Osteoblast (primary cell): ENCODE measurements at places on chromosomes 11 and 22. TPM values are rescaled to one million over a fixed set of nuclear protein-coding genes. Genes with fewer than 3 reads are reported as not detected.

- no peak overlapping the region for H3K4me3 ChIP-seq
- H3K27me3 ChIP-seq: no peaks in the 10 kb centered on the region
- H3K4me1 ChIP-seq: no peaks in the 10 kb centered on the region
Measured at GRCh38 chr22:35335936-35336781, 36.5 kb downstream of the TOM1 start.

GRCh38 chr22:37887584-37888378, 18.3 kb upstream of the MICALL1 start:
- H3K36me3 ChIP-seq: peaks cover 38% of the 10 kb centered on the region
- no peak overlapping the region for H3K4me3 ChIP-seq
- H3K4me1 ChIP-seq: peaks cover 19% of the 10 kb centered on the region
- H3K27me3 ChIP-seq: no peaks in the 10 kb centered on the region
- no peak overlapping the region for H3K27ac ChIP-seq

DNA sequence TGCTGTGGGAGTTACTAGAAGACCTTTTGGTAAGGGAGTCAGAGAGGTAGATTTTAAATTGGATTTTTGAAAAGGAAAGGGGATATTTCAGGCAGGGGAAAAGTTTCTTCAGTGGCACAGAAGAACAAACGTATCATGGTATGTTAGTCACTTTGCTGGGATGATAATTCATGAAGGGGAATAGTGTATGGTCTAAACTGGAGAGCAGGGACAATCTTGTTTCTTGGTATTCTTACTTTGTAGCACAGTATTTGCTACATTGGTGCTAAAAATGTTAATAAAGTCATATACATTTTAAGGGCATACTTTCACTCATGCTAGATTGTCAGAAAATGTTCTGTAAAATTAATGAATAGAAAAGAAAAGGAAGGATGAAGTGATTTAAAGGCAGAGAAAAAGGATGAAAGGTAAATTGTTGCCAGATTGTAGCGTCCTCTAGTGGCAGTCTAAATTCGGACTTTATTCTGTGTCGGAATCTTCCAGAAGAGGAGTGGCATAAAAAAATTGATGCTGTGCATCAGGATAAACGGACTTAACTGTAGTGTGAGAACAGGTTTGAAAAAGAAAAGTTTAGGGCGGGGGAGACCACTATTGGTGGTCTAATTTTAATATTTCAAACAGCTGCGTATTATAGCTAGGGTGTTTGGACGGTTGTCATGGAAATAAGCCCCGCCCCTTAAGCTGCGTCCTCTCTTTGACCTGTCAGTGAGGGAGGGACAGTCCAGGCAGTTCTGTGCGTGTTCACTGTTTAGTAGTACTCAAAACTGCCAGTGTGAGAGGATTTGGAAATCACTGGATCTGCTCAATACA, at the start of gene BCO2:
TSS of gene BCO2 (plus strand) at position 724 of the 810 bp plus-strand sequence. CDS start 90 bp downstream, outside the sequence.
- peak; percentile 79 for DNase-seq
- H3K27ac ChIP-seq: peak within 1 kb of the TSS; percentile 64

DNA sequence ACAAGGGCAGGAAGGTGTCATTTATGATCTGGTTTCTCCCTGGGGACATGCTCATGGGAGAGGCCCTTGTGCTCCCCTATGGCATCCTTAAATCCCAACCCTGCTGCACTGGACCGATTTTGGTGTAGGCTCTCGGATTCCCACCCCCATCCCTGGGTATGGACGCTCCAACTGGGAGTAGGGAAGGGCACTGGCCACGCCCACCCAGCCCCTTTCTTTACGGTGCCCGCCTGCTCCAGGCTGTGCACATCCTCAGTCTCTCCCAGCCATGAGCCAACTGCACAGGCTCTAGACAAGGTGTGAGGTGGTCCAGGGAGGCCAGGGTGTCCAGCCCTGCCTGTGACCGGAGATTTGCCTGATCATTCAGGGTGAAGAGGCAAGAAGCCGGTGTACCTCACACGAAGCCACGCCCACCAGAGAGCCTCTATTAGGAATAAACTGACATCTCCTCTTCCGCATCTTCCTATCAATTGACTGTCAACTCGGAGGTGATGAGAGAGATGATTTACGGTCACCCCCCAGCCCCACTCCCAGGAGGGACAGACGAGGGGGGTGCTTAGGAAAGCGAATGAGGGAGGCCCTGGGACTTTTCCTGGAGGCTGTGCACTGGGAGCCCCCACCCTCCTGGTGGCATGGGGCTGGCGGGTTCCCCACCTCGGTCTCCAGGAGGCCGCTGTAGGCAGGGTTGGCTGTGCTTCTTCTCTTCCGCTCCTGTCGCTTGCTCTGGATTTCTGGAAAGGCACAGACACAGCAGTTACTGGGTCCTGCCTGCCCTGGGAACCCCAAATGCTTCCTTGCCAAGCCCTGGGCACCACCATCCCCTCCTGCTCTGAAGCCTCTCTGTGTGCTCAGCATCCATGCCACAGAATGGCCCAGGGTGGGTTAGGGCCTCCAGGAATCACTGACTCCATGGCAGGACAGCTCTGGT, 116.7 kb downstream of the PHF21B start:
- H3K4me3 ChIP-seq: no peak overlapping the region
- H3K27me3 ChIP-seq: no peaks in the 10 kb centered on the region
- no peak overlapping the region for H3K27ac ChIP-seq
- H3K36me3 ChIP-seq: no peaks in the 10 kb centered on the region

- peak; percentile 21 for DNase-seq
- no peak overlapping the region for H3K27ac ChIP-seq
- no peaks in the 10 kb centered on the region for H3K36me3 ChIP-seq
- no peaks in the 10 kb centered on the region for H3K4me1 ChIP-seq
- H3K27me3 ChIP-seq: no peaks in the 10 kb centered on the region
Measured at GRCh38 chr11:81658722-81659121, 1074.9 kb downstream of the FAM181B start.

DNA sequence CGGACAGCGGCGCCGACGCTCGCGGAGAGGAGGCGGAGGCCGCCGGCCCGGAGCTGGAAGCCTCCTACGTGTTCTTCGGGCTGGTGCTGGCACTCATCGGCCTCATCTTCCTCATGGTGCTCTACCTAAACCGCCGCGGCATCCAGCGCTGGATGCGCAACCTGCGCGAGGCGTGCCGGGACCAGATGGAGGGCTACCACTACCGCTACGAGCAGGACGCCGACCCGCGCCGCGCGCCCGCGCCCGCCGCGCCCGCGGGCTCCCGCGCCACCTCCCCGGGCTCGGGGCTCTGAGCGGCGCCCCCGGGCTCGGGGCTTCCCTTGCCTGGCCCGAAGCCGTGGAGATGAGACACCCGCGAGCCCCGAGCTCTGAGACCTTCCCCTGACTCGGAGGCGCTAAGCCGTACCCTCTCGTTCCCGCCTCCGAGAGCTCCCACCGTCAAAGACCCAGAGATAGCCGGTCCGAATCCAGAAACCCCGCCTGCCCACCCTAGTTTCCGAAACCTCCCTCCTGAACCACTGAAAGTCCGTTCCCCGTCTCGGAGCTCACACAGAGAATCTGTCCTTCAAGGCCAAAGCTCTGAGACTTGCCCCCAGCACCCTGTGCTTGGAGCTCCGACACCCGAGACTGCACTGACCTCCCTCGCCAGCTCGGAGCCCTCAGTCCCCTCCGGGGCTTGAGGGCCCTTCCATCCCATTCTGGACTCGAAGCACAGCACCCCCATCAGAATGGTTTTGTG, 1.5 kb downstream of the TPBGL start:
- DNase-seq: peak; percentile 45
- H3K4me3 ChIP-seq: peak overlapping the region; percentile 68
- H3K4me1 ChIP-seq: no peaks in the 10 kb centered on the region
- H3K27me3 ChIP-seq: peaks cover 67% of the 10 kb centered on the region
- no peaks in the 10 kb centered on the region for H3K36me3 ChIP-seq
- H3K27ac ChIP-seq: no peak overlapping the region

- no peaks in the 10 kb centered on the region for H3K27me3 ChIP-seq
- no peaks in the 10 kb centered on the region for H3K4me1 ChIP-seq
- no peak for DNase-seq
- peaks cover 40% of the 10 kb centered on the region for H3K36me3 ChIP-seq
- H3K4me3 ChIP-seq: no peak overlapping the region
- no peak overlapping the region for H3K27ac ChIP-seq
Measured at GRCh38 chr11:119282495-119282894, 34.4 kb downstream of the MCAM start.

DNA sequence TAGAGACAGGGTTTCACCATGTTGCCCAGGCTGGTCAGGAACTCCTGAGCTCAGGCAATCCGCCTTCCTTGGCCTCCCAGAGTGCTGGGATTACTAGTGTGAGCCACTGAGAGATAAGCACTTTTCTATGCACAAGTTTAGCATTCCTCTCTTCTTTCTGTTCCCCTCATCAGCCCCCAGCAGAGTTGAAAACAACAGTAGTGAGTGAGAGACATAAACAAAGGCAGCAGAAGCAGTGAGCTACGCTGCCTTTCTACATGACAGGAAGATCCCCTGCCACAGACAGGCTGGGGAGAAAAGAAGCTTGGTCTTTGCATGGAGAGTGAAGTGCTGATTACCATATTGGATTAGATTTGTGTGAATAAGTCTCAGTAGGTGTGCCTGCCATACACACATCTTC, 392.0 kb upstream of the KIRREL3 start:
- H3K4me3 ChIP-seq: no peak overlapping the region
- no peak overlapping the region for H3K27ac ChIP-seq
- no peaks in the 10 kb centered on the region for H3K36me3 ChIP-seq
- no peaks in the 10 kb centered on the region for H3K27me3 ChIP-seq
- no peaks in the 10 kb centered on the region for H3K4me1 ChIP-seq

DNA sequence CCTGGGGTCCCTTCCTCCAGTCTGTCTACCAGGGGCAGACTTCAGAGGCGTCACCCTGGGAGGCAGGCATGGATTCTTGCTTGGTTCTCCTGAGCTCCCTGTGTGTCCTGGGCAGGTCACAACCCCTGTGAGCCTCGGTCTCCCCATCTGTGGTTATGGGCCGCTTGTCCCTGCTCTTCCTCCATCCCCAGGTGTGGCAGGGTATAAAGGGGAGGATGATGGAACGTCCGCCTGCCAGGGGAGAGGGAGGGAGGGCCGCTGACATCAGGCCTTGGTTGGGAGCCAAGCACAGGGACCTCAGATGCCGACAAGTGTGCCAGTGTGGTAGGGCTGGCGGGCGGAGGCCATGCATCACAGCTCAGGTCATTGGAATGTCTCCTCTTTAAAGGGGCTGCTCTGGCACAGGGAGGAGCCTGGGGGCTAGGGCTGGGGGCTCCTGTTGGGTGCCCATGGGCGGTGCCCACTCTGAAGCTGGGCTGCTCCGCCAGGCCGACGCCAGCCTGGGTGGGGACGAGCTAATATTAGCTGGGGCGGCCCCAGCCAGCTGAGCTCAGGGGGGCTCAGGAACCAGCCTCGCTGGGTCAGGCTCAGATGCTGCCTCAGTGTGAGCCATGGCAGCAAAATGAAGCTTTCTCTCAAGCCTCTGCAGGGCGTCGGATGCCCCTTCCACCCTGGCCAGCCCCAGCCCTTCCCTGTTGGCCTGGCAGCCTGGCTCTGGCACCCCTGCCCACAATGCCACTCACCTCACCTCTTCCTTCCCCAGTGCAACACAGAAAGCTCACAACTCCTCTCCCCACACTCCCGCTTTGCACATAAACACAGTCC, 12.8 kb downstream of the KCNC1 start:
- no peak overlapping the region for H3K27ac ChIP-seq
- H3K4me3 ChIP-seq: no peak overlapping the region
- peaks cover 11% of the 10 kb centered on the region for H3K27me3 ChIP-seq
- peak; percentile 54 for DNase-seq
- H3K36me3 ChIP-seq: no peaks in the 10 kb centered on the region
- peaks cover 6% of the 10 kb centered on the region for H3K4me1 ChIP-seq

GRCh38 chr11:33542921-33543320, 157.7 kb downstream of the C11orf91 start:
- peaks cover 34% of the 10 kb centered on the region for H3K4me1 ChIP-seq
- H3K36me3 ChIP-seq: no peaks in the 10 kb centered on the region
- H3K27me3 ChIP-seq: no peaks in the 10 kb centered on the region
- no peak overlapping the region for H3K4me3 ChIP-seq

- H3K27me3 ChIP-seq: peaks cover 3% of the 10 kb centered on the region
- no peak overlapping the region for H3K4me3 ChIP-seq
- H3K4me1 ChIP-seq: no peaks in the 10 kb centered on the region
- H3K36me3 ChIP-seq: no peaks in the 10 kb centered on the region
Measured at GRCh38 chr11:17602105-17603001, 55.3 kb downstream of the OTOG start.

DNA sequence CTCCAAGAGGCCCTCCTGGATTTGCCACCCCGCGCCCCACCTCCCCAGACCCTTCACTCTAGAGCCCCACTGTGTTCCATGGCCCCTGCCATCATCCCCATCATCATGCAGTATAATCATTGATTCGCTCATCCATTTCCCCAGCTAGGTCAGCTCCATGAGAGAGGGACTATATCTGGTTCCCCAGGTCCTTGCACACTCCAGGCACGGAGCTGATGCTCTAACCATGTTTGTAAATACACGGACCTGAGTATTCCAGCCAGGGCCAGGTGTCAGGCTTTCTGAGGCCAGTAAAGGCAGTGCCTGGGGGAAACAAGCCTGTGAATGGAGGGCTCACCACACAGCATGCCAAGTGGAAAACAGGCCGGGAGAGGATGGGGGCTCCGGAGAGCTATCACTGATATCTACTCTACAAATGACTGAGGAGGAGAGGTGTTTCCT, 27.1 kb upstream of the OAF start:
- H3K4me3 ChIP-seq: no peak overlapping the region
- H3K36me3 ChIP-seq: no peaks in the 10 kb centered on the region
- H3K27me3 ChIP-seq: peaks cover 3% of the 10 kb centered on the region
- peaks cover 5% of the 10 kb centered on the region for H3K4me1 ChIP-seq
- peak; percentile 19 for DNase-seq

GRCh38 chr22:44668190-44668885, 33.7 kb upstream of the PRR5 start:
- no peak overlapping the region for H3K27ac ChIP-seq
- peak; percentile 81 for DNase-seq
- H3K4me1 ChIP-seq: no peaks in the 10 kb centered on the region
- H3K4me3 ChIP-seq: peak overlapping the region; percentile 56
- no peaks in the 10 kb centered on the region for H3K36me3 ChIP-seq

DNA sequence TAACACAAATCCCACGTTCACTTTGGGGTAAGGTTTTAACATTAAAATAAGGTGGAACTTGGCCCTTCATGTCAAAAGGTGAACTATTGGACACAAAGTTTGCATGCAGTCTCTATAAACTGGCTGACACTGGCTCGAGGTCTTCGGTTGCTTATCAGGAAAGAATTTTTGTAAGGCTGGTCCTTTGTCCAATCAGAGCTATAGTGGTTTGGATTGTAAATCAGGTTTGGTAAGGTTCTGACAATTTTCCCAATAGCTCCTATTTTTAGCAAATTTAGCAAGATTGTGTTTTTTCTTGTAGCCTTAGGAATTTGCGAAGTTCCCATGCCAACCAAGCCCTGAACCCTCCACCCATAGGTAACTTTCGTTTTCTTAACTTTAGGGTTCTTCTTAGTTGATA, 17.6 kb upstream of the MED17 start:
- no peaks in the 10 kb centered on the region for H3K27me3 ChIP-seq
- peaks cover 8% of the 10 kb centered on the region for H3K36me3 ChIP-seq
- no peak for DNase-seq
- H3K27ac ChIP-seq: no peak overlapping the region

NLRP6 gene
- not detected in 2 replicates for total RNA-seq

INS gene
- not detected in 2 replicates for total RNA-seq

CLCF1 gene
- total RNA-seq: 6.2 and 6.9 TPM in 2 replicates

MYOD1 gene
- total RNA-seq: not detected in 2 replicates

BCO2 gene
- 0.72 and 2.4 TPM in 2 replicates for total RNA-seq

DDIAS gene
- total RNA-seq: 1.5 and 1.8 TPM in 2 replicates

CYTH4 gene
- total RNA-seq: 0.59 and 0.72 TPM in 2 replicates
